ENCODE measurements at places on chromosomes 1 and 21.

GRCh38 chr1:184970691-184971161, 3.6 kb downstream of the NIBAN1 start:
- no peak for DNase-seq

DNA sequence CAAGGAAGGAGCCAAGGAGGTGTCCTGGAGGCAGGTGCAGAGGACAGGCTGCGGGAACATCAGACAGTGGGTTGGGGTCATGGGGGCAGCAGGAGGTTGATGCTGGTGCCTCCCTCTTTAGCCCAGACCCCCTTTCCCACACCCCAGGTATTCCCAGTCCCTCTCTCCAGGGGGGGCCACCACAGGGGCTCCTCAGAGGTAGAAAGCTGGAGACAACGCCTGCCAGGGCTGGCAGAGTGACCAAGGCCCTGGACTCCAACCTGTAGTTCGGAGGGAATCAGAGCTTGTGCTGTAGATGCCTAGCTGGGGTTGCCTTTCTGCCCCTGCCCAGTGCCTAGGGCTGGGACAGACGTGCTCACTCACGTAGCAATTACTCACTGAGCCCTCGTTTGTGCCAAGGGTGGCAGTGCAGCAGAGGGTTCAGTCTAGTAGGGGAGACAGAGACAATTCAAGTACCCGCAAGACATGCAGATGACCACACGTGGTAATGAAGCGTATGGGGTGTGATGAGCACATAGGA, 148.2 kb downstream of the PTPRU start:
- DNase-seq: no peak

- DNase-seq: no peak
Measured at GRCh38 chr1:115237507-115237906, 100.5 kb downstream of the NGF start.

DNA sequence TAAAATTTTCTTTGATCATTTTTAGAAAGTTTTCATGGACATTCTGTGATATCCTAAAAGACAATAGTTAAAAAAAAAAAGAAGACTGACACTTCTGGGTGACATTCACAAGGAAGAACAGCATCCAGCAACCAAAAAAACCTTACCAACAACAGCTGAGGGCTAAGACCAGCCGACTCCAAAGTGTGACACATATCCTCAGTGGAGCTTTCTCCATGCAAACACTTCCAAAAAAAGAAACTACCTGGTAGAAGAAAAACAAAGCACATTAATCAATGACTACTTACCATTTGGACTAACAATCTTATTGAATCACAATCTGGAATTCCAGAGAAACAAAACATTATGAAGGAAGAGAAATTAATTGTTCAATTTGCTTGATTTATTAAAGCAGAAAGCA, 88.2 kb downstream of the IARS2 start:
- no peak for DNase-seq

DNA sequence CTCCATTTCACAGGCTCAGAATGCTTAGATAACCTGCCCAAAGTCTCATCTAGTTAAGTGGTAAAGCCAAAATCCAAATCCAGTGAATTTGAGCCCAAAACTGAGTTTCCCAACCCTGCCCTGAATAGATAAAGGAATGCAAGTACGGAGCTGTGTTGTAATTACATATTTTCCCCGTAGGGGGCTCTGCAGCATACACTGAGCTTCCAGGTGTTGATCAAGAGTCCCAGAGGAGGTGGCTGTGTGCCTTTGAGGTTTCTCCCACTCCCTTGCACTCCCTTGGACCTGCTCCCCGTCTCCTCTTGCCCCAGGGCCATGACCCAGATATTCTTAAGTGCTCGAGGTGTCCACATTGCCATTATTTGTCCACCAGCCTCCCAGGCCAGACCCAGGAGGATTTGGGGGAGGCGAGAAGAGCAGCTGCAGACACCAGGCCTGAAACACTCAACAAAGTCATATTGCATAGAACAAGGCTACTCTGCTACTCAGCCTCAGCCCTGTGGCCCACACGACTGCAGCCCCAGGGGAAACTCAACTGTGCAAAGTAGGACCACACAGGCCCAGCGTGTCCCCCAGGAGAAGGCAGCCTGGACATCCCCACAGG, 18.4 kb upstream of the LY9 start:
- DNase-seq: peak; percentile 13

- DNase-seq: no peak
Measured at GRCh38 chr1:204036882-204037655, 35.8 kb upstream of the SOX13 start.

DNA sequence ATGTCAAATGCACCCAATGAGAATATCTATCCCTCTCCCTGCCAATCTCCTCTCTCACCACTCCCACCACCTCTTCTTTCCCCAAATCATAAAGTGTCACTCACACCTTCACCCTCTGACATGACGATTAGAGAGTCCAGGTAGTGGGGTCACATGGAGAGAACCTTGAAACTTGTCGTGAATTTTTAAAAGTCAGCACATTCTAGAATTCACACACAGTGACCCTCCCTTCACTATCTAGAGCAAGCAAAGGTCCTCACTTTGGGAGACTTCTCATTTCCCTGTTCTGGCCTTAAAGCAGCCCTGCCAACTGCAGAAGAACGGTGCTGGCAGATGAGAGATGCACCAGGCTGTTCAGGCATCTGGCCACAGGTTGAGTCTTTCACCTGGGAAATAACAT, 61.9 kb downstream of the CD34 start:
- no peak for DNase-seq

- DNase-seq: no peak
Measured at GRCh38 chr1:52723260-52723659, 3.0 kb upstream of the ZYG11B start.

DNA sequence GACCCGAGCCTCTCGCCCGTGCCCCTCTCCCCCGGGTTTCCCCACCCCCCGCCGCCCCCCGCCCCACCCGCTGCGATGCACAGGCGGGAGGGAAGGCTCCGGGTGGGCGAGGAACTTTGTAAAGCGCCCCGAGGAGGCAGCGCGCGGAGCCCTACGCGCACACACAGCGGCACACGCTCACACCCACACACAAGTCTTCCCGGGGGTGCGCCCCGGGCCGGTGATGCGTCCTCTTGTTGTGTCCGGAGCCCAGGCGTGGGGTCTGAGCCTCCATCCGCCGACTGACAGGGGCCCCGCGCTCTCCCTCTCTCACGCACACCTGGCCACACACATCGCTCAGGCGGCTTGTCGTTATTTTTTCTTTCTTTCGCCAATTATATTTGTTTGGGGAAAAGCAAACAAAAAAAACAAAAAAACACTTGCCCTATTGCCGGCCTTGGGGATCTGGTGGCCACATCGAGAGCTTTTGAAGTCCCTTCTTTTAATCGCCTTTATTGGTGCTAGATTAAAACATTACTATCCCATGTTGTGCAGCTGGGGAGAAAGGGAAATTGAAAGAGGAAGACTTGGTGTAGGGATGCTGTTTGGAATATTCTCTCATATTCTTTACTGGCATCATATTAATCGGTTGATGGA, 770 bp downstream of the NTNG1 start:
- DNase-seq: no peak

DNA sequence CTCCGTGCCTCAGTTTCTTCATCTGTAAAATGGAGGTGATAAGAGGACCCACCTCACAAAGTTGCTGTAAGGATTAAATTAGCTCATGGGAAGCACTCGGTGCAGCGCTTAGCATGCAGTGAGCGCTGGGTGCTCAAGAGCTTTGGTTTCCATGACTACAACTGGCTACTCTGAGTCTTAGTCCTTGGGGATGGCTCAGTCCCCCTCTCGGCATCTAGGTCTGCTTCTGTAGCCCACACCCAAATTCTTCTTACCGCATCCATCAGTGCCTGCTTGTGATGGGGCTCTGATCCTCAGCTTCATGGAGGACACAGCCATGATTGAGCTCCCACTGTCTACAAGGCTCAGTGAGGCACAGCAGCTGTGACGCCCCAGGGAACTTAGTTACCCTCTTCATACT, 159.0 kb downstream of the ACTL8 start:
- DNase-seq: no peak

DNA sequence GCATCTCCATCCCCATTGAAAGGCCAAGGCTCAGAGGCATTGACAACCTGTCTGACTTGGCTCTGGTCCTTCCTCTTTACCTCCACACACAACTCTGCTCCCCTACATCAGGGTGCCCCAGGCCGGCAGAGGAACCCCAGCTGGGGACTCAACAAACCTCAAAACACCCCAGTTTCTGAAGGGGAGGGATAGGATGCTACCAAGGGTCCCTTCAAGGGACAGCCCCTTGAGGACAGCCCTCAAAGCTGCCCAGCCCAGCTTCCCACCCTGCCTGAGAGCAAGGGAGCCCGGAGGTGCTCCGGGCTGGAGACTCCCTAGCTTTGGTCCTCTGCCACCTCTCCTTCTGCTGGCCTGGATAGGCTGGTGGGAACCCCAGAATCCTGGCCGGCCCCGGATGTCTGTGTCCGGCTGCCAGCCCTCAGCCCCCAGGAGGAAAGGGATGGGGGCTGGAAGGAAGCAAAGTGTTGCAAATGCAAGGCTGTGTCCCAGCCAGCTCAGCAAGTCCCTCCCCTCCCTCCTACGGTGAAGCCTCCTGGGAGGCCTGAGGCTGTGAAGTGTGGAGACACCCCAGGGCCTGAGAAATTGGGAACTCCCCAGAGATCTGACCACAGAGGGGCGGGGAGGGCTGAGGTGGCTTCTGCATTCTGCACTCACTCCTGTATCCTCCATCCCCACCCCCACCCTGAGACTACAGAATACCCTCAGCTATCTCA, 1.1 kb upstream of the MARCKSL1 start:
- DNase-seq: peak; percentile 49

DNA sequence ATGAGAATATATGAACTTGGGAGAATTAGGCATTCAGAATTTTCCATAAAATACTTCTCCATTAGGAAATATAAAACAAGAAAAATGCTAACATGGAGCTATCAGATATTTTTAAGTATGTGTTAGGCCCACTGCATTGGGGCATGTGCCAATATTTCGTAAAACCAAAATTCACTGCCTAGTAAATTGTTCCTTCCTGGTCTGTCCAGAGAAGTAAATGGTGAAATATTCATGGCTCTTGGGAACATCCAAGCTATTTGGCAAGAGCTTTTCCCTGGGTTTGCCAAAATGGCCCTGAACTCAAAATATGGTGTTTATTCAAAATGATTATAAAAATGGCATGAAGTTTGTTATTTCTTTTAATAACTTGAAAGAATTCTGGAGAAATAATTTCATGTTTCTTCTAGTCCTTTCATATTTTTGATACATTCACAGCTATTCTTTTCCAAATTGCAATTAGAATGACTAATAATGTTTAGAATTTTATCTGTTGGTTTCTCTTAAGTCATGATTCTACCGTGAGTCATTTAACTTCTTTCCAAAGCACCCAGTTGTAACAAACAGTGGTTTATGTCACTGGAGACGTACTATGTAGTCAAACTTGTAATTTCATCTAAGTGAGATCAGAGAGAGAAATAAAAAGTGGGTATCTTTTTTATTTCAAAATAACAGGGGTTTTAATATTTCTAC, 25.7 kb upstream of the SLC19A2 start:
- DNase-seq: no peak

DNA sequence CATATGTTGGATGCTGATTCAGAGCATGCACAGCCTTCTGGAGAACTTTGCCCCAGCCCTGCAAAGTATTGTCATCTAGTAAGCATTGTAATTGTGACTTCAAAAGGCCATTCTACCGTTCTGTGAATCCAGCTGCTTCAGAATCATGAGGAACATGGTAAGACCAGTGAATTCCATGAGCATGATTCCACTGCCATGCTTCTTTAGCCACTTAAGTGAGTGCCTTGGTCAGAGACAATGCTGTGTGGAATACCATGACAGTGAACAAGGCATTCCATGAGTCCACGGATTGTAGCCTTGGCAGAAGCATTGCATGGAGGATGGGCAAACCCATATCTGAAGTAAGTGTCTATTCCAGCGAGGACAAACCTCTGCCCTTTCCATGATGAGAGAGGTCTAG, 123.7 kb downstream of the S1PR1 start:
- DNase-seq: no peak

GRCh38 chr1:24872061-24872850, 57.8 kb downstream of the RUNX3 start:
- no peak for DNase-seq

DNA sequence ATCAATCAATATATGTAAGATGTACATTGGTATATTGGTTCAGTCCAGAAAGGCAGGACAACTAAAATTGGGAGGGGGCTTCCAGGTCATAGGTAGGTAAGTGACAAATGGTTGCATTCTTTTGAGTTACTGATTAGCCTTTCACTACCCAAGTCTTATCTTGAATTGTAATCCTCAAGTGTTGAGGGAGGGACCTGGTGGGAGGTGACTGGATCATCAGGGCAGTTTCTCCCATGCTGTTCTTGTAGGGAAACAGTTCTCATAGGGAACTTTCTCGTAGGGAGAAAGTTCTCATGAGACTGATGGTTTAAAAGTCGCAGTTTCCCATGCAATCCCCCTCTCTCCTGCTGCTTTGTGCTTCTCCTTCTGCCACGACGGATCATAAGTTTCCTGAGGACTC, 809.2 kb downstream of the KCNT2 start:
- no peak for DNase-seq

DNA sequence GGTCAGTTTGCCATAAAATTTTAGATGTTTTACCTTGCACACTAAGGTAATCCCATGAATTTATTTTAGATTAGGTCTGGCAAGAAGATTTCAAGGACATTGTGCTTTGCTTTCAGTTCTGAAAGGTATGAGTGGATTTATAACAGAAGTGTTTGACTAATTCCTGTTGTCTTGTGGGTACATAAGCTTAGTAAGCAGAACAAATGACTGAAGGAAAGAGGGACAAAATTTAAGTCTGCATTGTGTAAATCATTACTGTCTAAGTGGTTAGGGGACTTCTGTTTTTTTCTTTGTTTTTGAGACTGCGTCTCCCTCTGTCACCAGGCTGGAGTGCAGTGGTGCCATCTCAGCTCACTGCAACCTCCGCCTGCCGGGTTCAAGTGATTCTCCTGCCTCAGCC, 60.1 kb downstream of the PKN2 start:
- DNase-seq: no peak

DNA sequence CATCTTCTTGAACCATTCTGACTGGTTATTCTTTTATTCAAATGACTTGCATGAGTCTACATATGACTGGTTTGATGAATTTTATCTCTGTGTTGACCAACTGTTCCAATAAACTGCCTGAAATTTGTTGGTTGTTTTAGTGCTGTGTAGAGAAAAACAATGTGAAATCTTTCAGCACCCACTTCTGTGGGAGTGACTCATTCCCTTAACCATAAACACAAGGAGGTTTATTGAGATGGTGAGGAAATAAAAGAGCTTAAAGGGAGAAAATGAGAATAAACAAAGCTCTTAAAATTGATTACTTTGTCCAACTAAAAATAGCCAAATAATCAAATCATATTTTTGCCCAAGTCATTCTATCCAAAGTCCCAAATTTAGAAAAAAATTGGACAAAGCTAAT, 341.1 kb downstream of the TGFB2 start:
- DNase-seq: no peak

- DNase-seq: no peak
Measured at GRCh38 chr1:232587141-232588008, 42.6 kb downstream of the SIPA1L2 start.

Data from T-helper 22 cell (primary cell).